ENCODE measurements at places on chromosomes 13 and 19.

DNA sequence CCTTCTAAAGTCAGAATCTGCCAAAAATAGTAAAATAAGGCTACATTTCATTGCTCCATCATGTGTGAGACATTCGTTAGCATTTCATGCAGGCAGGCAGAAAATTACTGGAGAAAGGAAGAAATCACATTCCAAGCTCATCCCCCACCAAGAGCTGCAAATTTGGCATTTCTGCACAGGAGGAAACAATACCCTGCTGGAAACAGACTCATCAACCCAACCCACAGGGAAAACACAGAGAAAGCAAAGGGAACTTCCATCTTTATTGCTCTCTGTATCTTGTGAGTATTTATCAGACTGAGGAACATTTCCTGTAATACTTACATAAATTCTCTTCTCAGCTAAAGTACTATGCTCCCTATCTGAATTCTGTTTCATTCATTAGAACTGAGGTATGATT, 95.7 kb downstream of the KCTD12 start:
- DNase-seq, result no peak

GRCh38 chr19:51367565-51368365, 1.0 kb downstream of the CLDND2 start:
- peak; percentile 85 for DNase-seq

DNA sequence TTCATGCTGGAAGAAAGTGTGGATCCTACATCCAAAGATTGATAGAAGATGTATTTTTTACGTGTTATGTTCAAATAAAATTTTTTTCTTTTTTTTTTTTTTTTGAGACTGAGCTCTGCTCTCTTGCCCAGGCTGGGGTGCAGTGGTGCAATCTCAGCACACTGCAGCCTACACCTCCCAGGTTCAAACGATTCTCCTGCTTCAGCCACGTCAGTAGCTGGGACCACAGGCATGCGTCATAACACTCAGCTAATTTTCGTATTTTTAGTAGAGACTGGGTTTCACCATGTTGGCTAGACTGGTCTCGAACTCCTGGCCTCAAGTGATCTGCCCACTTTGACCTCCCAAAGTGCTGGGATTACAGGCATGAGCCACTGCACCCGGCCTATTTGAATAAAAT, 65.7 kb downstream of the KLF12 start:
- no peak for DNase-seq

GRCh38 chr19:51660975-51661600, 14.5 kb upstream of the SIGLEC14 start:
- DNase-seq, result peak; percentile 23

DNA sequence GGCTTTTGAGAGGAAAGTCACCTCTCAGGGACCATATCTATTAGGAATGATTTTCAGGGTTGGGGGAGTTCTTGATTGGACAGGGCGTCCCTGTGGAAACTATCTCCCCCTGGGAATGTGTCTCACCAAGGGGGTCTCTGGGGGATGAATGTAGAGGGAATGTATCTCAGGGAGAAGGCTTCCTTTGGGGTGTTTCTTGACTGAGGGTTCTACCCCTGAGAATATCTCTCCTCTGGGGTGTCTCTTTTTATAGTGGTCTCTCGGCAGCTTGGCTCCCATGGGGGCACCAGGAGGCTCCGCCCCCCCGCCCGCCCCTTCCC, 1.0 kb downstream of the RTBDN start:
- no peak for DNase-seq

GRCh38 chr13:81406639-81407292, 1065.8 kb upstream of the SPRY2 start:
- DNase-seq, result no peak

DNA sequence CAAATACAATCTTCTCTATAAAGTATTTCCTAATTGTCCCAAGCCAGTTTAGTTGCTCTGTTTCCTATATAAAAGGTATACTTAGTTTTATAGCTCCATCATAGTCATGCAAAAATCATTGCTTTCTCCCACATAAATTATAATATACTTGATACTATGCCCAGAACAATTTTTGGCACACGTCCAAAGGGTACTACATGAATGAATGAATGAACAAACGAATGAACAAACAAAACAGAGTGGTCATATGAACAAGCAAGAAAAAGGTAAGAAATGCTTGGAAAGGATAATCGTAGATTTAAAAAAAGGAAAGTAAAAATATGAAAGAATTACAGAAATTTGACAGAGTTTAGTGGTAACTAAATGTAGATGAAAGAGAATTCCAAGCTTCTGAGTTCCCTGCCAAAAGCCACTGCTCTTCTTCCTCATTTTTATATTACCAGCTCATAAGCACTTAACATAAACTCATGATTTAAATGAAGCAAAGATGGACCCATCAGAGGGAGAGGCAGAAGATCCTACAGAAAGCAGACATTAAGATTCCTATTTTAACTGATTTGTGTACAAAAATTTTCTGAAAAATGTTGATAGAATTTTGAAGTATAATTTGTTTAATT, 123.2 kb downstream of the ENOX1 start:
- no peak for DNase-seq

DNA sequence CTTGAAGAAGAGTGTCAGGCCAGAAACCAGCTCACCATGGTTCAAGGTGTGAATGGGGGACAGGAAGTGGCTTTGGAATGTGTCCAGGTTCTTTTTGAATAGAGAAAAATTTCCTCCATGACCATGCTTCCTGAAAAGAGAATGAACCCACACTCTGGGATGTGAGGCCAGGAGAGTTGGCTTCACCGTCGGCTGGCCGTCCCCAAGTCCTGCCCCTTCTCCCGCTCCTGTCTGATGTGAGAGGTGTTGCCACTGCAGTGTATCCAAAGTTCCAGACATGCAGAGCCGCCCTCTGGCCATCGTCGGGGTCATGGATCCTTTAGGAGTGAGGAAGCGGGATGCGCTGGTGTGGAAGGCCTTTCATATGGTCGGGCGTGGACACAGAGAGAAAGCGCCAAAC, 101.2 kb downstream of the COL4A2 start:
- no peak for DNase-seq

GRCh38 chr19:42249149-42249750, 5.7 kb downstream of the ERF start:
- DNase-seq, result no peak

DNA sequence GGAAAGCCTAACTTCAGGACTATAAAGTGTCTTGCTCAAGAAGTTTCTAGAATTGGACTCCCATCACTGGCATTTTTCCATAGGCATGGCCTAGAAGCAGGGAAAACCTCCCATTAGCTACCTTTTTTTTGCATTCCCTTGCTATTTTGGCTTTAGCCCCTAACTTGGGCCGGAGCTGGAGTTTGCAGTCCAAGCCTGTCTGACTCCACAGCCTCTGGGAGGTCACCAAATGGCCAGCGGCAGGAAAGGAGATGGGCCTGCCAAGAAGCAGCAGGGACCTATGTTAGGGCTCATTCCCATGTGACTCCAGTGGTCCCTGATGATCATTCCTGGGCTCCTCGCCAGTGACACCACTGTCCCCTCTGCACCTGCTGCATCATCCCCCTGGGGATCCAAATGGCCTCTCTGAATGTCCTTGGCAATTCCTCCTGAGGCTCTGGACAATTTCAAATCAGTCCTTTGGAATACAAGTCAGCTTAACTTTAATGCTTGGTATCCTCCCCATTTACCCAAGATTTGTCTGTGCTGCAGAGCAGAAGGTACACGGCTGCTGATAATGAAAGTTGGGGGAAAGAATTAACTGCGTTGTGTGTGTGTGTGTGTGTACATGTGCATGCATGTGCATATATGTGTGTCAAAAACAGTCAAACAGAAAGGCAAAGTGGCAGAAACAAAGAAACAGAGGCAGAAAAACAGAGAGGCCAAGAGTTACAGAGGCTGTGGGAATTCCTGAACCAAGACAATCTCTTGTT, 69.8 kb upstream of the SERP2 start:
- no peak for DNase-seq

- no peak for DNase-seq
These were observed 12.1 kb upstream of the CEACAM3 start for GRCh38 chr19:41784312-41784711.

- no peak for DNase-seq
These were observed 4.7 kb upstream of the GNA15 start for GRCh38 chr19:3131168-3131567.

DNA sequence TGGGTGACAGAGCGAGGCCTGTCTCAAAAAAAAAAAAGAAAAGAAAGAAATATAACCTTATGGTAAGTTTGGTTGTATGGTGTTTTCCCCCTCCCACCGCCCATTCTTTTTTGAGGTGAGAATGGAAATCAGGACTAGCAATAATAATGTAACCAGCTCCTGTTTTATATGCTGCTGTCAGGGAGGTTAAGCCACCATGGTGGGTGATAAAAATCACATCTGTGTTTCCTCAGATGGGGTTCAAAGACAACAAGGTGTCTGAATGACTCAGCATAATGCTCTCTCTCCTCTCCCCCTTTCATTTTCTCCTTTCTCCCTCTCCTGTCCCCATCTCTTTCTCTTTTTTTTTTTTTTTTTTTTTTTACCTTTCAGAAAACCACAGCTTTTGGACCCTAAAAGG, 28.3 kb upstream of the GARRE1 start:
- DNase-seq, result no peak

- DNase-seq, result no peak
These were observed 13.2 kb downstream of the PRR36 start for GRCh38 chr19:7860714-7861618.

GRCh38 chr13:22061371-22061805, 390.5 kb downstream of the FGF9 start:
- DNase-seq, result no peak

DNA sequence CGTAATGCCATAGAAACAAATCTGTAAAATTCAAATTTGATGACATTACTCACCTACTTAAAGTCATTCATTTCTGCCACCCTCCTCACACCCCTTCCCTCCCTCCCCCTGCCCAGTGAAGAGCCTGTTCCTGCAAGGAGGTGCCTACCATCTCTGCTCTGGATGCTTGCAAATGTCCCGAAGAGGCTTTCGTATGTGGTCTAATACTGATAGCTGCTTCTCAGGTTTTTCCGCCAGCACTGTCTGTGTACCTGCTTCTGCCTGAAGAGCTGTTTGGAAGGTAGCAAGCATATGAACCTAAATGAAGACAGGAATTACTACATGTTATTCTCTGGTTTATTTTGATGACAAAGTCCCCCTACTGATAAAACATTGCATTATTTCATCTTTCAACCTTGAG, 57.1 kb downstream of the GPALPP1 start:
- no peak for DNase-seq

DNA sequence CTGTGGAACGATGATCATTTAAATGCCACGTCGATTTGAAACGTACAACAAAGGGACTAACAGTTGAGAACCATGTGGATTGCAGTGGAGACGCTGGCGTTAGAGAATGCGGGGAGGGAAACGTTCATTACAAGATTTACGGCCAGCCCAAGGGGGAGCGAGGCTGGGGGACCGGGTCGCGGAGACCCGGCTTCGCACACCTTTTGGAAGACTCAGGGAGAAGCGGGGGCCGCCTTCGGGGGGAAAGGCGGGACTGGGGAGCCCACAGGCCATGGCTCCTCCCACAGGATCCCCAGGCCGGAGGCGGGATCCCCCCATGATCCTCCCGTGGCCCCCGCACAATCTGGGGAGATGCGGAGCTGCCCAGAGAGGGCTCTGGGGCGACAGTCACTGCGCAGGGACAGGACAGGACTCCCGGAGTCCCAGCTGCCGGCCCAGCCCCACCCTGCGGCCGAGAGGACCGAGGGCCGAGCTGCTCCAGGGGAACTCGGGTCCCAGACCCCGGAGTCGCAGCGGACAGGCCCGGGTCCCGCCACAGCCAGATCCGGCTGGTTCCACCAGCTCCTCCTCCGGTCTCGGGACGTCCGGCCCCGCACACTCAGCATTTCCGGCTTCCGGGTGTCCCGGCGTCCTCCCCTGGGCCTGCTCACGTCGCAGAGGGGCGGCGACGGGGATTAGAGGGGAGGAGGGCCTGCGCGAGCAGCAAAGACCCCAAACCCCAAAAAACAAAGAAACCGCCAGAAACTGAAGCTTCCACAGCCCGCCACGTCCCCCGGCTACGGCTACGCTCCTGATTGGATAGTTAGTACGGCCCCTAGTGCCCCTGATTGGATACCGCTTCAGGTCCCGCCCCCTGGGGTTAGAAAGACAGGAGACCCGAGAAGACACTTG, 21.1 kb upstream of the OR10H1 start:
- peak; percentile 80 for DNase-seq

GRCh38 chr13:53276265-53276664, 247.7 kb downstream of the OLFM4 start:
- no peak for DNase-seq

DNA sequence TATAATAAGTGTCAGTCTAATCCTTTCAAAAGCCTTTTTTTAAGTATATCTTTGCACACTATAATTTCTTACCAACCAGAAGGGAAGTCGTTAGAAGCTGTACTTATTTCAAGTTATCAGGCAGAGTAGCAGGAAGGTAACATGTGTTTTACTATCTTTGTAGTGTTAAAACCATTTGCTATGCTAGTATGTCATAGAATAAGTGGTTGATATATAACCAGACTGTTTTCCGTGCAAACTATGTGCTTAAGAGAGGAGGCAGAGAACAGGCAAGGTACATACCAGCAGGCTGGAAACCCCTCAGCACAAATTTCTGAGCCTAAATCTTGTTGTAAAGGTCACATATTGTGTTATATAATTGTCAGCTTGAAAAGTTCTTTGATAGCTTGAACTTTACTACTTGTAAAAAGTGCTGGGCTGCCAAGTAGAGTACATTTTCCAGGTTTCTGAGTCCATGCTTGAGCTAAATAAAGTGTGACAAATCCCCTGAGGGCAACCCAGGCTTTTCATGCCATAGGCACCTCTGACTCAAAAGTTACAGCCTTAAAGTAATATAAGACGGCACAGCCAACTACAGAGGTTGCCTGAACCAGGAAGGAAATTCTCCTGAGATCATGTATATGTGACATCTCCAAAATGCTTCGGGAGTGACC, 1297.4 kb downstream of the PCDH9 start:
- DNase-seq, result no peak

DNA sequence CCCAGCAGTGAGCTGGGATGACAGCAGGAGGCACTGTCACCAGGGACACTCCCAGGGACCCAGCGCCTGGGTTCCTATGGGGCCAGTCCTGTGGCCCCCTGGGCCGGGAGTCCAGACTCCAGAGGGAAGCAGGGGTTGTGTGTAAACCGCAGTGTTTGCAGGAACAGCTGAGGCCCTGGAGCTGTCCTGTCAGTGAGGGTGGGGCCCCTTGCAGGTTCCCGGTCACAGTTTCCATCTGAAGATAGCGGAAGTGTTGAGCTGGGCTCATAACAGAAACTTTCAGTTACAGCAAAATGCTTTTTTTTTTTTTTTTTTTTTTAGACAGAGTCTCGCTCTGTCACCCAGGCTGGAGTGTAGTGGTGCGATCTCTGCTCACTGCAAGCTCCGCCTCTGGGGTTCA, 17.7 kb upstream of the CSNK1G2 start:
- no peak for DNase-seq

Data from GM19239 (cell line).